Aorta (tissue), 5 donors: ENCODE measurements at places on chromosomes 6 and 20.

DNA sequence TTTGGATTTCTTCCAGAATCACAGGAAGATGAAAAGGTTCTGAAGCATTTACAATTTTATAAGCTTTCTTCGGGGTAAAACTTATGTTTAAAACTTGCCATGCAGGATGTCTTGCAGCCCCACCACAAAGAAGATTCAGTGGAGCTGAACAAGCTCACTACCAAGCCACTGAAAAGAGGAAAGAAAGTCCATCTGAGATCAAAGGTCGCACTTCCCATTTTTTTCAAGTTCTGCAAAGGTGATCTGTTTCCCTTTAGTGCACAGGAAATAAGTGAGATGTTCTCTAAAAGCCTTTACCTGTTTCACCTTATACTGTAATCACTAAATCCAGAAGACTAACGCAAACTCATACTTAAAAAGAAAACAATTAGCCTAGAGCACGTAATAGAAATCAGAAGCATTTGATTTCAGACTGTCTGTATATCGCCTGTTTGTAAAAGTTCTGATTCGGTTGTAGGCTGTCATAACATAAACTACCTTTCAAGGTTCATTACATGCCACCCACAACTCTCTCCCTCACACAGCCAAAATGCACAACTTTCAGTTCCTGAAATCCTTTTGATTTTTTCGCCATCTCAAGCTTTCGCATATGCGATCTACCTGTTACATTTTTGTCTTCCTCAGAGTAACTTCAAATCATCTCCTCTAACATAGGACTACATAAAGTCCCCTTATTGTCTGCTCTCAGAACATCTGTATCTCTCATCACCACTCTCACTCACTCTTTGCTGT lies 1.8 kb downstream of the ECHDC1 start:
- no peak for DNase-seq
- no peak overlapping the region for H3K27ac ChIP-seq
- no peaks in the 10 kb centered on the region for H3K27me3 ChIP-seq
- H3K4me1 ChIP-seq, result no peaks in the 10 kb centered on the region
- peak overlapping the region; percentile 14 for H3K4me3 ChIP-seq

GRCh38 chr6:11224966-11225463 lies 7.5 kb downstream of the NEDD9 start:
- DNase-seq, result no peak
- peaks cover 18% of the 10 kb centered on the region for H3K4me1 ChIP-seq
- H3K27me3 ChIP-seq, result no peaks in the 10 kb centered on the region
- H3K4me3 ChIP-seq, result no peak overlapping the region

GRCh38 chr6:56440551-56440981 lies 193.2 kb upstream of the COL21A1 start:
- no peaks in the 10 kb centered on the region for H3K36me3 ChIP-seq
- H3K27ac ChIP-seq, result no peak overlapping the region
- no peak for DNase-seq
- peaks cover 3% of the 10 kb centered on the region for H3K4me1 ChIP-seq
- H3K27me3 ChIP-seq, result no peaks in the 10 kb centered on the region
- H3K4me3 ChIP-seq, result no peak overlapping the region

DNA sequence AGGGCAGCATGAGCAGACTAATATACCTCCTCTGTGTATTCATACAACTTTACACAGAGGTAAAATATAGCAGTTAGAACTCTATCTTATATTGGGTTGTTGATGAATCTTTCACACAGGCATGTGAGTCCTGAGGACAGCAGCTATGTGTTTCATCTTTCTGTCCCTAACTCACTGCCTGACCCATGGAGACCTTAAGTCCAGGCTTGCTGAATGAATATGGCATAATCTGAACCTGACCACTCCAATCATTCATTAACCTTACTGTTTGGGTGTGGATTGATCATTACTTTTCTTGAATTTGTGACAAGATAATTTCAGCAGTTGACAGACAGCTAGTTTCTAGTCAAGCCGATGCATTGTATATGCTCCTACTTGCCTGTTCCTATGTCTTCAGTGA lies 27.3 kb upstream of the TSPYL1 start:
- H3K36me3 ChIP-seq, result no peaks in the 10 kb centered on the region
- no peaks in the 10 kb centered on the region for H3K4me1 ChIP-seq
- DNase-seq, result no peak
- no peaks in the 10 kb centered on the region for H3K27me3 ChIP-seq
- no peak overlapping the region for H3K4me3 ChIP-seq

DNA sequence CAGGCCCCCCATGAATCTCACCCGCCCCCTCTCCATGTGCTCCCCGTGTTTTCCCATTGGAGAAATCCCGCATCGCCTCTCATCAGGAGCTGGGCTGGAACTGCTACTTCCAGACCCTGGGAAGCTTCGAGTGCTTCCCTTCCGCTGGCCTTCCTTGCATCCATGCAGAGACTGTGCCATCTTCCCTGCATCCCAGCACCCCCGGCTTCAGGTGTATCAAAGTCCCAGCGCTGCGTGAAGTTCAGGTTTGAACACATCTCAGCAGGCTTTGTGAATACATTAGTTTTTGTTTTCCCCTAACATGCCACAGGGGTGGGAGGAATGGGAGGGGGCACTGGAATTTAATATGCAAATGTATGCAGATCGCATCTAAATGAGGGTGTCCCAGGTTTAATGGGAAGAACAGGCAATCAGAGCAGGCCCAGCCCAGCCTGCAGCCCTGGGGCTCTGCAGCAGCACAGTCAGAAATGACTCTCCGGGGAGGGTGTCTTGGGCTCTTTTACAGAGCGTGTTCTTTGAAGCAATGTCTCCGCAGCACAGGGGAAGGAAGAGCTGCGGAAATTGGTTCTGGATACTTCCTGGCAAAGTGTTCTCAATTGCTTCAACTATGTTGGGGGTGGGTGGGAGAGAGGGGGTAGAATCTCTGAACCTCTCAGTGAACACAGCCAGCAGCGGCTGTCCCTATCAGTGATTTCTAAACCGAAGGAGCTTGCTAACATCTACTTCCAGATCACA lies 8.3 kb upstream of the MMP9 start:
- no peak overlapping the region for H3K27ac ChIP-seq
- DNase-seq, result no peak
- H3K27me3 ChIP-seq, result no peaks in the 10 kb centered on the region
- H3K4me1 ChIP-seq, result no peaks in the 10 kb centered on the region
- no peak overlapping the region for H3K4me3 ChIP-seq
- no peaks in the 10 kb centered on the region for H3K36me3 ChIP-seq

- no peak overlapping the region for H3K27ac ChIP-seq
- H3K27me3 ChIP-seq, result no peaks in the 10 kb centered on the region
- H3K36me3 ChIP-seq, result no peaks in the 10 kb centered on the region
- no peak overlapping the region for H3K4me3 ChIP-seq
- H3K4me1 ChIP-seq, result no peaks in the 10 kb centered on the region
- no peak for DNase-seq
Observed at GRCh38 chr6:44942201-44942600, 385.9 kb upstream of the RUNX2 start.

- no peaks in the 10 kb centered on the region for H3K4me1 ChIP-seq
Observed at GRCh38 chr20:49891476-49892110, 23.7 kb downstream of the SPATA2 start.

GRCh38 chr6:4584801-4585200 lies 191.4 kb upstream of the CDYL start:
- no peaks in the 10 kb centered on the region for H3K27me3 ChIP-seq
- no peak overlapping the region for H3K4me3 ChIP-seq
- H3K4me1 ChIP-seq, result peaks cover 4% of the 10 kb centered on the region
- no peak for DNase-seq

DNA sequence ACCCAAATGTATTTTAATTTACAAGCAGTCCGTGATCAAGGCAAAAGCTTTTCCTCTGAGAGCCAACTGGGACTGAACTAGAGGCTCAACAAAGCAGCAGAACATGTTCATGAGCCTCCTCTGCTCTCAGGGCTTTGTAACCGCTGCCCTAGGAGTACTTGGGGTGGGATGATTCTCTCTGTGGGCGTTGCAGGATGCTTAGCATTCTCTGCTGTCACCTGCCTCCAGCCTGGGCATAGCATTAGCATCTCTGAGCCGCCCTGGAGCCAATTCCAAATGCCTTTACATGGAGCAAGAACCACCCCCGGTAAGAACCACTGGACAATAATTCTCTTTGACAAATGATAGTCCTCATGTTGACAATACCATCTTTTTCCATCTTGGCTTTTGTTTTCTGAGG lies 237.6 kb upstream of the CDH4 start:
- H3K4me3 ChIP-seq, result no peak overlapping the region
- DNase-seq, result no peak
- no peaks in the 10 kb centered on the region for H3K27me3 ChIP-seq
- H3K36me3 ChIP-seq, result no peaks in the 10 kb centered on the region

DNA sequence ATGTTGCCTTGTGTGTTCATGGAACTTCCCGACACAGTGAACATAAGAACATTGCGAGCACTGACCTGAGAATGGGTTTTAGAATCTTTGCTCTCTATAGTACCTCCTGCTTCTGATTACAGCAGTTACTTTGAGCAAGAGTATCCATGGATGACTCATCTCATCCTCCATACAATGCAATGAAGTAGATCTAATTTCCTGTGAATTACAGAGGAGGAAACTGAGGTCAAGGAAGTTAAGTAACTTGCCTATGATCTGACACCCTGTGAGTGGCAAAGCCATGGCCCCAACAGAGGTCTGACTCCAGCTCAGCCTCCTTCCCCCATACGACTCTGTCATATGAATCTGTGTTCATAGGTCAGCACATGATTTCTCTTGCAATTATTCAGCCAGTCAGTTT lies 518.1 kb downstream of the TFAP2A start:
- DNase-seq, result no peak
- H3K27ac ChIP-seq, result no peak overlapping the region
- H3K36me3 ChIP-seq, result no peaks in the 10 kb centered on the region
- no peaks in the 10 kb centered on the region for H3K4me1 ChIP-seq

DNA sequence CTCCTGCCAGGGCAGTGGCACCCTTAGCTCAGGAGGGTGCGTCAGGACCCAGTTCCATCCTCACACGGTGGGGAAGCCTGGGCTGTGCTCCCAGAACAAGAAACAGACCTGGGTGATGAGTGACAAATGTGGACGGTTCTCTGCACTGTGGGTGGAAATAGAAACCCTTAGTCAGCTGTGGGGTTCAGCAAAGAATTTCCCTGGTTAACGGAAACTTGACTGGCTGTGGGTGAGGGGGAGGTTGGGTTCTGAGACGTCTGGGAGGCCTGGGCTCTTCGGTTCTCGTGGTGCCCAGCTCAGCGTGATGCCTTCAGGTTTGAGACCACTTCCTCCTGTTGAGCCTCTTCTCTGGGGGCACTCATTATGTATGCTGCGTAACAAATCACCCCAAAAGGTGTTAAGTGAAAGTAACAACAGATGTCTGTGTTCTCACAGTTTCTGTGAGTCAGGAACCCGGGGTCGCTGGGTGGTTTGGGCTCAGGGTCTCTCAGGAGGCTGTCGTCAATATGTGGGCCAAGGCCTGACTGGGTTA lies 53.1 kb upstream of the FAM83D start:
- H3K4me1 ChIP-seq, result no peaks in the 10 kb centered on the region
- no peak overlapping the region for H3K4me3 ChIP-seq
- DNase-seq, result no peak
- no peak overlapping the region for H3K27ac ChIP-seq
- H3K27me3 ChIP-seq, result no peaks in the 10 kb centered on the region

DNA sequence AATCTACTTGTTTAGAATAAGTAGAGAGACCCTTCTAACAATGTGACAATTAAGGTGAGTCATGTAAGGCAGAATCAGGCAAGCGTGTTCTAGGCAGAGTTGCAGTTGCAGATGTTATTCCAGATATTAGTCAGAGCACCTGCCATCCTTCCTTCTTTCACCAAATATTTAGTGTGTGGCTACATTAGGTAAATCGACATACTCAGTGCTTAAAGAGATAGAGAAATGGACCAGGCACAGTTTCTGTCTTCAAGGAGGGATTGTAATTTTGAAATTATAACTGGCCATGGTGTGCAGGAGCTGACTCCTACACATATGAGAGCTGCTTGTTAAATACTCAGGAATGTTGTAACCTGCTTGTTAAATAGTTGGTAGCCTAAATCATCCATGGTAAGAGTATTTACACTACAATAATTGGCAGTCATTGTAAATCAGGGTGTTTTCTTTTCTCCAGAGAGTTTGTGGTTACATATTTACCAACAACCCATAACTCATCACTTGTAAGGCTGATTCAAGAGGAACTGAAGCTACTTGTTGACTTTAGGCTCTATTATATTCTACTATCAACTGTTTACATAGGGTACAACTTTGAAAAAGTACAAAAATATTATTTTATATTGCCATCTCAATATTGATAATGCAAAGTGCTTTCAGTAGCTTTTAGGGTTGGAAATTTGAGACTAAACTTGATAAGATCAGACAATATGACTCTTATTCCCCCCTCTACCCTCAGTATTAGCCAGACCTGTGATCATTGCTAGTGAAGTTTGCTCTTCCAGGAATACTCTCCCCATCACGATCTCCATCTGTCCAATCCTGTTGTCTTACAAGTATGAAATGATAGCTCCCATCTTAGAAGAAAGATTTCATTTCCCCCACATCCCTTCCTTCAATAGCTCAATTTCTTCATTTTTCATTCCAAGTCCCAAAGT lies 607.1 kb downstream of the COL12A1 start:
- H3K4me3 ChIP-seq, result no peak overlapping the region
- H3K27ac ChIP-seq, result no peak overlapping the region
- H3K27me3 ChIP-seq, result no peaks in the 10 kb centered on the region
- no peak for DNase-seq

GRCh38 chr20:19333563-19333962 lies 121.1 kb downstream of the SLC24A3 start:
- H3K4me1 ChIP-seq, result peaks cover 3% of the 10 kb centered on the region
- H3K27ac ChIP-seq, result no peak overlapping the region
- no peaks in the 10 kb centered on the region for H3K36me3 ChIP-seq
- H3K27me3 ChIP-seq, result no peaks in the 10 kb centered on the region

DNA sequence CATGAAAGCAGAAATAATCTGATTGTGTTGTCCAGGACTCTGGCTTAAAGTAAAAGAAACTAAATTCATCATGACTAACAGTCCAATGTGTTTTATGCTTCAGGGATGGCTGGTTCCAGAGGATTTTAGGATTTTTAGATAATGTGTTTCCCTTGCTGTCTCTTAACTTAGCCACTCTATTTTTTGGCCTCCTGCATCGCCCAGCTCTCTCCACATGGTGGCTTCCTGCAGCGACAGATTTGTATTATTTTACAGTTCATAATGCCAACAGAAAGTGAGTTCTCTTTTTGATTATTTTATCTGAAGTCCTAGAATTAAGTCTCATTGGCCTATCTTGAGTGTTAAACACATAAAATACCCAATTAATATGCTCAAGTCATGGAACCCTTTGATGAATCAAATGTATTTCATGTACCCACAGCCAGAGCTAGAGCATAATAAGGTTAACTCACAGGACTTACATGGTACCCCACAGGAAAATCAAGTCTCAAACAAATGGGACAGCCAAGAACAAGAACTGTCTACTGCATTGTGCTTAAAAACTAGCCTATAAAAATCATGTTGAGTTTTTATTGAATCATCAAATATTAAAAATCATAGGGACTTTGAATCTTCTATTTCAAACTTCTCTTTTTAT lies 582.5 kb downstream of the DOK5 start:
- no peaks in the 10 kb centered on the region for H3K36me3 ChIP-seq
- H3K4me1 ChIP-seq, result no peaks in the 10 kb centered on the region
- no peak overlapping the region for H3K4me3 ChIP-seq
- no peak overlapping the region for H3K27ac ChIP-seq
- no peaks in the 10 kb centered on the region for H3K27me3 ChIP-seq
